Vagina (tissue), 2 donors: ENCODE measurements at places on chromosomes 3 and 15. TPM values are rescaled to one million over a fixed set of nuclear protein-coding genes. Genes with fewer than 3 reads are reported as not detected.
A peak's percentile ranks its signal among the peaks of the same experiment; 100 is the strongest.

The STRIT1 gene
- total RNA-seq, result not detected

- H3K4me1 ChIP-seq, result peaks cover 26% of the 10 kb centered on the region
- DNase-seq, result no peak
- H3K27ac ChIP-seq, result peak overlapping the region; percentile 65
Observed at GRCh38 chr3:31197941-31198340, 303.5 kb upstream of the GADL1 start.

- H3K4me3 ChIP-seq, result no peak overlapping the region
- DNase-seq, result no peak
- no peaks in the 10 kb centered on the region for H3K27me3 ChIP-seq
Observed at GRCh38 chr3:192706272-192706671, 21.1 kb downstream of the FGF12 start.

The WNT7A gene
- total RNA-seq, result not detected

GRCh38 chr3:37907906-37908305 is 46.2 kb downstream of the CTDSPL start:
- no peak for DNase-seq
- no peaks in the 10 kb centered on the region for H3K36me3 ChIP-seq
- H3K4me1 ChIP-seq, result peaks cover 52% of the 10 kb centered on the region
- H3K27me3 ChIP-seq, result no peaks in the 10 kb centered on the region
- no peak overlapping the region for H3K4me3 ChIP-seq
- no peak overlapping the region for H3K27ac ChIP-seq

The HRG gene
- total RNA-seq, result 0.25 TPM

- H3K4me1 ChIP-seq, result peaks cover 13% of the 10 kb centered on the region
- no peak for DNase-seq
- peak within 1 kb of the TSS; percentile 26 for H3K4me3 ChIP-seq
- no peak within 1 kb of the TSS for H3K27ac ChIP-seq
- no peaks in the 10 kb centered on the region for H3K27me3 ChIP-seq
Observed at GRCh38 chr3:126523745-126524428, at the start of gene CHST13. Gene CHST13, plus strand, starts transcription at chr3:126524155. Its CDS starts 178 bp downstream, at chr3:126524333.

GRCh38 chr3:122353893-122354401 is 28.9 kb downstream of the CSTA start:
- no peaks in the 10 kb centered on the region for H3K4me1 ChIP-seq
- no peak overlapping the region for H3K27ac ChIP-seq
- DNase-seq, result no peak
- no peaks in the 10 kb centered on the region for H3K36me3 ChIP-seq
- H3K27me3 ChIP-seq, result no peaks in the 10 kb centered on the region

DNA sequence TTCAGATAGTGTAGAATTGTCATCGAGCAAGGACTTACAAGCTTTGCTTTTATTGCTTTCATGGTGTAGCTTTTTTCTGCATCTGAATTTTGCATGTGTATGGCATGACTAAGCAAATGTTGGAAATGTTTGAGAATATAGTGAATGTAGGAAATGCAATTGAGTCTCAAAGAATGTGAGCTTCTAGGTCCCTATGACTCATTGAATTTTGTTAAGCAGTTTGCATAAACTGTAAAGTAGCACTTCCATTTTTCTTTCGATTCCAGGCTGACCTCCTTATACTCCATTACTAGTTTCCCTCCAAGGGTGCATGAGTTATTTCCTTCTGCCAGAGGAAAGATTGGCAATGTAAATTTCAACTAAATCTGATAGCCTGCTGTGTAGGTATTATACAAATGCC is 619.2 kb downstream of the DIPK2A start:
- H3K27ac ChIP-seq, result no peak overlapping the region
- no peak overlapping the region for H3K4me3 ChIP-seq
- H3K36me3 ChIP-seq, result no peaks in the 10 kb centered on the region
- no peaks in the 10 kb centered on the region for H3K4me1 ChIP-seq
- H3K27me3 ChIP-seq, result no peaks in the 10 kb centered on the region

The CBLB gene
- total RNA-seq, result 58.4 TPM

The SERINC4 gene
- not detected for total RNA-seq

GRCh38 chr3:141246958-141247301 is 15.3 kb downstream of the PXYLP1 start:
- no peaks in the 10 kb centered on the region for H3K36me3 ChIP-seq
- no peak overlapping the region for H3K4me3 ChIP-seq
- H3K4me1 ChIP-seq, result peaks cover 17% of the 10 kb centered on the region
- H3K27me3 ChIP-seq, result no peaks in the 10 kb centered on the region
- DNase-seq, result peak; percentile 77

The GOLGA8A gene
- total RNA-seq, result 46.7 TPM

GRCh38 chr3:149180057-149180573 is 41.5 kb downstream of the CP start:
- peak overlapping the region; percentile 49 for H3K27ac ChIP-seq
- DNase-seq, result peak; percentile 99
- H3K4me1 ChIP-seq, result no peaks in the 10 kb centered on the region
- no peaks in the 10 kb centered on the region for H3K36me3 ChIP-seq

DNA sequence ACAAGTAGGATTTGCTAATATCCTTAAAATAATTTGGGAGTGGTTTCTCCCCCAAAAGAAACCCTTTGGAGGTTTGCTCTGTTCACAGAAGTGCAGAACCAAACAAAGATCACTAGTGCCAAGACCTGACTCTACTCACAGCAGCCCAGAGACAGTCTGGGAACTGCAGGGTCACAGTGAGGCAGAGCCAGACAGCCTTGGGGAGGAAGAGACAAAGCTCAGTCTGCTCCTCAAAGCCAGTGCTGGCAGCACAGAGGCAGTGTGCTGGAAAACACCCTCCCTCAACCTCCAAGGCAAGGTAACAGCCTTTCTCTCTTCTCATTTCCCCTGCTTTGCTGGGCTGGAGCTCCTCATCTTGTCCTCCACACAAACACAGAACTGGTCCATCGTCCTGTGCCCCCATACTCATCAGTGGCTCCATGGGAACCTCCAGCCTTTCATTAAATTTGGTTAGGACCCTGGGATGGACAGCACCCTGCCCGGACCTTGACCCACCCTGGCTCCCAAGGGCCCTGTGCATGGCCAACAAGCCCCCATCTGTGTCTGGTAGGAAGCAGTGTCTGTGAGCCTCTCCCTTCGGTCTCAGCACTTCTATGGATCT is 12.6 kb downstream of the RAB6B start:
- H3K4me3 ChIP-seq, result no peak overlapping the region
- H3K27me3 ChIP-seq, result no peaks in the 10 kb centered on the region
- peak; percentile 64 for DNase-seq

The SCAANT1 gene
- total RNA-seq, result not detected

DNA sequence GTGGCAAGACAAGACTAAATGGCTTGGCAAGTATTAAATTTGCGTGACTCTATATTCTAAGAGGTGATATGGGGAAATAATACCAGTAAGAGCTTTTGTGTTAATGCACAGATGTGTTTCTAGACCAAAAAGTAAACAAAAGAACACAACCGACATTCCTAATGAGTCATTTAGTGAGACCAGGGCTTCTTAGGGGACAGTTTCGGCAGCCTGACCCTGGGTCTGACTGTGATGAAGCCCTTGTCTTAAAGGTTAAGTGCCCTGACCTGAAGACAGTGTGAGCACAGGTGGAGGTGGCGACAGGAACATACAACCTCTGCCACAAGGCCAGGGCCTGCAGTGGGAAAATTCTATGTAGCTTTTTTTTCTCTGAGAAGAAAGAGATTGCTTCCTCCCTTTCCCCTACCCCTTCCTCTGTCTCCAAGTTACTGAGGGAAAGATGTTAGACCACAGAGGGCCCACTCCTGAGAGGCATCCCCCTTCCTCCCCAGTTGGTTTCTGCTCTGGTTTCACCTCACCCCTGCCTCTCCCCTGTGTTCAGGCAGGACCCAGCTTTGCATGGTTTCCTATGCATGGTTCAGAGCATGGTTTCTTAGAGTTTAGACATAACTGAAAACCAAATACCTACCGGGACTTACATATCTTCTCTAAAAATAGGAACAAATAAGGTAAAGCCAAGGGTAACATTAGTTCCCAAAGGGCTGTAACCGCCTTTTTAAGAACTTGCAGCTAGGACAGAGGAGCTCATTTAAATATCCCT is 24.8 kb upstream of the CMTM7 start:
- H3K27me3 ChIP-seq, result no peaks in the 10 kb centered on the region
- H3K4me3 ChIP-seq, result no peak overlapping the region
- H3K27ac ChIP-seq, result no peak overlapping the region
- no peak for DNase-seq

The EPB42 gene
- total RNA-seq, result not detected

The SLC12A1 gene
- total RNA-seq, result not detected

- no peaks in the 10 kb centered on the region for H3K27me3 ChIP-seq
- H3K36me3 ChIP-seq, result no peaks in the 10 kb centered on the region
- H3K4me1 ChIP-seq, result no peaks in the 10 kb centered on the region
- H3K4me3 ChIP-seq, result no peak overlapping the region
- DNase-seq, result no peak
Observed at GRCh38 chr15:31193291-31193690, 91.8 kb upstream of the TRPM1 start.

The SRGAP3 gene
- 20.6 TPM for total RNA-seq

DNA sequence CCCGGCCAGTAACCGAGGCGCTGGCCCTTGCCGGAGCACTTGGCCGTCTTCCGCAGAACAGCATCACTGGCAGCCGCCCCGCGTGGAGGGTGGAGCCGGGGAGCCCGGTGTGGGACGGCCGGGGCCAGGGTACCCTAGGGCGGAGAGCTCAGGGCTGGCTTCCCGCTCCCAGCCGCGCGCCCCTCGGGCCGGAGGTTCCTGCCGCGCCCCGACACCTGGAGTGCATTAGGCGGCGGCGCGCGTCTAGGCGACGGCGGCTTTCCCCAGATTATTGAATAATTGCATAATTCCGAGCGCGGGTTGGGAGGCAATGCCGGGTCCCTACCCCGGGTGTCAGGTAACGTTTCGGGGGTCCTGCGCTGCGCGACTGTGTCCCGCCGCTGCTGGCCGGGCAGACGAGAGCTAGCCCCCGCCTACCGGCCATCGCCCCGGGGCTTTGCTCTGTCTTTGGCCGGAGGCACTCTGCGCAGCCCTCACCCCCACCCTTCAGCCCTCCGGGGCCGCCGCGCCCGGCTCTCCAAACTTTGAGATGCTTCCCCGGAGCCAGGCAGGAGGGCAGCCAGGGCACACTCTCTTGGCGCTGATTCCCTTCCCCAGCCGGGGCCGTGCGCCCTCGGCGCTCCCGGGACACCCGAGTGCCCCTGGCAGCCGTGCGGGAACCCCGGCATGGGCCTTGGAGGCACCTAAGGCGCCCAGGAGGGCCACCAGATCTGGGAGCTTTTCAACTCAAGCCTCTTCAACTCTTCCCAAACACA is 749 bp downstream of the ITGA11 start:
- no peak for DNase-seq
- H3K27me3 ChIP-seq, result no peaks in the 10 kb centered on the region
- no peaks in the 10 kb centered on the region for H3K36me3 ChIP-seq

DNA sequence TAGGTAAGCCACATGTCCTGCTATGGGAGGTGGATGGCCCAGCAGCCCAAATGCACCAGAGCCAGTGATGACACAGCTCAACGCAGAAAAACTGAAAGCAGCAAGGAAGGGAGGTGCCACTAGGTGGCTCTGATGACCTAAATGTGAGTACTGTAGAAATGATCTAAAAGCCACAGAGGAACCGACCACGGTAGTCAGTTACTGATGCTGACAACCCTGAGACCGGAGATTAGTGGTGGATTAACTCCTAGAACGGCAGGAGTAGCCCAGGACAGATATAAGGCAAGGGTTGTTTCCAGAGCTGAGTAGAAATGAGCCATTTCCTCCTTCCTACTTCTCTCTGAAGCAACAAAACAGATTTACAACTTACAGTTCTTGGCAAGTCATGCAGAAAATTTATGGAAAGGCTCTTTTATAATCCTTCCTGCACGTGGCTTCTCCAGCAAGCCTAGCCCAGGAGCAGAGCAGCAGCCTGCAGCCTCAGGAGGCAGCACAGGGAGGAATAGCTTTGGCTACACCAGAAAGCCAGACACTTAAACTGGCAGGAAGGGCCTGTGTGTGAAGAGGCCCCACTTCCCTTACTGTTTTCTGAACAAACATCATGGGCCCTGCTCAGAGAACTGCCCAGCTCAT is 13.1 kb downstream of the FBXL22 start:
- H3K4me3 ChIP-seq, result no peak overlapping the region
- H3K4me1 ChIP-seq, result peaks cover 29% of the 10 kb centered on the region
- peak overlapping the region; percentile 64 for H3K27ac ChIP-seq
- H3K36me3 ChIP-seq, result no peaks in the 10 kb centered on the region
- no peaks in the 10 kb centered on the region for H3K27me3 ChIP-seq

The P2RY13 gene
- total RNA-seq, result 0.98 TPM

DNA sequence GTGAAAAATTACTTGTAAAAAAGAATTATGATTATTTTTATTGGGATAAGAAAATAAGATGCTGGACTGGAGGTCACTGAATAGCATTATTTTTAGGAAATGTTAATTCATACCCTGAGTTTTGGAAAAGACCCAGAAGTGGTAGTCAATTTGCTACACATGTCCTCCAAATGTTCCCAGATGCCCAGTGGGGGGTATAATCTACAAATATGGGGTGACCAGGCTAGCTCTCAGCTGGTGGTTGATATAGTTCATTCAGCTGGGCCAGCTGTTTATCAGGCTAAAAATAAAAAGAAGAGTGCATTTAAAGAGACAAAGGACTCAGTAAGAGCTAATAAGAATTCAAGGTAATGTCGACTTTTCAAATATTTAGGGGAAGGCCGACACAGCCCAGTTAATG is 402.0 kb upstream of the GOLIM4 start:
- H3K36me3 ChIP-seq, result no peaks in the 10 kb centered on the region
- H3K27ac ChIP-seq, result no peak overlapping the region
- no peaks in the 10 kb centered on the region for H3K27me3 ChIP-seq
- no peaks in the 10 kb centered on the region for H3K4me1 ChIP-seq

- H3K27me3 ChIP-seq, result no peaks in the 10 kb centered on the region
- H3K36me3 ChIP-seq, result no peaks in the 10 kb centered on the region
- no peak for DNase-seq
- H3K27ac ChIP-seq, result no peak overlapping the region
Observed at GRCh38 chr3:175732017-175732416, 872.9 kb downstream of the NAALADL2 start.

GRCh38 chr3:25783661-25784512 is 644 bp upstream of the NGLY1 start:
- H3K27ac ChIP-seq, result peak overlapping the region; percentile 87
- no peaks in the 10 kb centered on the region for H3K36me3 ChIP-seq
- peak overlapping the region; percentile 94 for H3K4me3 ChIP-seq
- H3K27me3 ChIP-seq, result no peaks in the 10 kb centered on the region
- H3K4me1 ChIP-seq, result peaks cover 19% of the 10 kb centered on the region
- no peak for DNase-seq

The P2RY1 gene
- total RNA-seq, result 17.9 TPM

The SLC24A5 gene
- total RNA-seq, result not detected

The ATP1B3 gene
- 88.1 TPM for total RNA-seq

The GPR149 gene
- not detected for total RNA-seq

DNA sequence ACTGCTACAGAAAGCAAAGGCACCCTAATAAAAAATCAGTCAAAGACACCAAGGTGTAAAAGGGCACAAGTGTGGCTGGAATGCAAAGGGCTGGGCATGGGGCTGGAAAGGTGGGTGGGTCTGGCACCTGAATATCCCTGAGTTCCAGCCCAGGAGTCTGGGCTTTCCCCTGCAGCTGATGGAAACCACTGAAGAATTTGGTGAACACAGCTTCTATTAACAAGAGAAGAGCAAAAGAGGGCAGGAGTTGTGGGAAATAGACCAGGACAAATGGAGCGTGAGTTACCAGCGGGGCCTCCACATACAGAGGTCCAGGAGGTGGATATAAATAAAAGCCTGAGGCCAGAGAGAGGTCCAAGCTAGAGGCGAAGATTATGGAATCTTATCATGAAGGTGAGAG is 45.1 kb upstream of the TPM1 start:
- no peak overlapping the region for H3K27ac ChIP-seq
- DNase-seq, result no peak
- H3K27me3 ChIP-seq, result no peaks in the 10 kb centered on the region
- no peaks in the 10 kb centered on the region for H3K36me3 ChIP-seq
- H3K4me3 ChIP-seq, result no peak overlapping the region

The P3H2 gene
- total RNA-seq, result 41.7 TPM

The CATSPER2 gene
- total RNA-seq, result 9.1 TPM
